ENCODE measurements at places on chromosomes 1 and 21.

GRCh38 chr1:81850031-81850430 lies 49.3 kb downstream of the ADGRL2 start:
- no peak for DNase-seq

DNA sequence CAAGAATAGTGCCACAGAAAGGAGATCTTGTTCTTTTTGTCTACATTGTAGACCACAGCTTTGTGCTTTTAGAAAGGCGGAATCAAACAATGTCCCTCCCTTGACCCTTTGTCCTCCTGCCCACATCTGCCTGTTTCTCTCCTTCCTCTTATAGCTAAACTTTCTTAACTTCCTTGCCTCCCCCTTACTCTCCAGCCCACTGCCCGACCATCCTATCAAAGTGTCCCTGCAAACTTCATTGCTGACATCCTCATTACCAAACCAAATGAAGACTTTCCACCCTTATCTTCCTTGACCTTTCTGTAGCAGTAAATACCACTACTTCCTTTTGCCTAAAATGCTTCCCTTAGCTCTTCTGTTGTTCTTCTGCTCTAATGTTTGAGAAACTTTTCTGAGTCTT lies 5.0 kb downstream of the SELP start:
- no peak for DNase-seq

DNA sequence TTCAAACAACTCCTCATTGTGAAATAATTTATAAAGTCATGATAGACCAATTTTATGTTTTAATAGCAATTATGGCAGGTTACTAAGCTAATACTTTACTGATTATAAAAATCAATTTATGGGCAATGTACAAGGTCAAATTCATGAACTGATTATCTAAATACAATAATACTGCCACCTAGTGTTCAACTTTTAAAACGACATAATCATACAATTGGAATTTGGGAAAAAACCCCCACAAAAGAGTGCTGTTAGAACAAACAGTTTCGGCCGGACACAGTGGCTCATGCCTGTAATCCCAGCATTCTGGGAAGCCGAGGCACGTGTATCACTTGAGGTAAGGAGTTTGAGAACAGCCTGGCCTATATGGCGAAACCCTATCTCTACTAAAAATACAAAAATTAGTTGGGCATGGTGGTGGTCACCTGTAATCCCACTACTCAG lies 14.0 kb downstream of the GTF2B start:
- DNase-seq, result no peak

- DNase-seq, result no peak
These were observed 102.0 kb upstream of the C1orf174 start for GRCh38 chr1:4002061-4002521.

DNA sequence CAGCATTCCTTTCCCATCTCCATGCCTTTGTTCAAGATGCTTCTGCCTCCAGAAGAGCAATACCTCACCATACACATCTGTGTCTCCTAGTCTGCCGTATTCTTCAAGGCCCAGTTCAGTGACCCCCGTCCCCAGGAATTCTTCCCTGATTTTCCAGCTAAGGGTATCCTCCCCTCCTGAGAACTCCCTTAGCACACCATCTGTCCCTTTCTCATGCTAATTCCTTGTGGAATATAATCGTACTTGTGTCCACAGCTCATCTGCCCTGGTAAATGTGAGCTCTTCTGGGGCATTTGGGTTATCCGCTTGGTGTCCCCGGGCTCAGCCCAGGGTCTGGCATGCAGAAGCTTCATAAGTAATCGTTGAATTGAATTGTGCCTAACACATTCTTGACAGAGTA lies 40.9 kb downstream of the BEND5 start:
- DNase-seq, result no peak

DNA sequence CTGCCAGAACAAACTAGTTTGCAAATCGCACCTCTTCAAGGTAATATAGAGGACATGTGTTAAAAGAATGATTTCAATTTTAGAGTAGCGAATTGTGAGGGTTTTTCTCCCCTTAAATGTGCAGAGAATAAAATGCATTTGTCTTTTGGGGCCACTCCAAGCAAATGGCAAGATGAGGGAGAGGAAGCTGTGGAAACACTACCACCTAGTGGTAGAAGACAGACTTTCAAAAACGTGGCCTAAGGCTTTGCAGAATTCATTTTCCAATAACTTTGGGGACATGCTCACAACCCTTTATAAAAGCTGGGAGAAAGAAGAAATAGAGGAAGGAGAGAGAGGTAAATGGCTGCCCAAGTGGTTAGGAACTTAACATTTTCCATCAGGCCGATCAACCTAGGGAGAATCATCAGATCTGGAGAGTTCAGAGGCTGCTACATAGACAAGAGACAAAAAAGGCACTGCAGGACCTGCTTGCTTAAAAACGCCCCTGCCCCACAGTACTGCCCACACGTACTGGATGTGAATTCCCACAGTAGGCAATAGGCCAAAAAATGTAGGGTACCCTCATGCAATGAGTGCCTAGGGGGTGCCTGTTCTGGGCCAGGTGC lies 15.7 kb upstream of the RCAN1 start:
- no peak for DNase-seq

DNA sequence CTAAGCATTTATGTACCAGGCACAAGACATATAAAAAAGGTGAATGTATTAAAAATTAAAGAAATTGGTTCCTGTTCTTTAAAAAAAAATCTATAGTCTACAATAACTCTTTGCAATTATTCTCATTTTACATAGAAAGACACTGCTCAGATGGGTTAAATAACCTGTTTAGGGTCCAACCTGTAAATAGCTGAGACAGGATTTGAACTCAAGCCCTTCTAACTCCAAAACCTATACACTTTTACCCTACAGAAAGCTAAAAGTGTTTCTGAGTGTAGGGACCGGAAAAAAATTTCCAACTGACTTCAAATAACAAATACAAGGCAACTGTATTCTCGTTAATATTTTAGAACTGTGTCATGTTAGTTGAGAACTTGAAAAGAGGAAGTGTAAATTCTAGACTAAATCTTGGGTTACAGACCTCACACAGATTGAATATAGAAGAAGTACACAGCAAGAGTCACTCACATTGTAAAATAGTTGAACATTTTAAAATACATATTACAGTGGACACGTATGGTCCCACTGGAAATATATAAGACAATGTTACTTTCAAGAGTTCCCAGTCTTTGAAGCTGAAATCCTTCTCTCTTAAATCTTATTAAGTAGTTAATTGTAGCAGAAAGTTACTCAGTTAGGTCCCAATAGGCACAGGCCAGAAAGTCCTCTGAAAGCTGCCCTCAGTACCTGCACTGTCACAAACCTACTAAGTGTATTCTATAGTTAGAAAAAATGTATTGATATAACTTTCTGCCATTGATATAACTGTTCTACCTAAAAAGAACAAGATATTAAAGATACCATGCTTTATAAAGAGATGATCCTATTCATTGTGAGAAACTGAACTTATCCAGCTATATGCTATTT lies 7.3 kb downstream of the EDEM3 start:
- DNase-seq, result no peak

GRCh38 chr1:115746021-115746690 lies 22.4 kb downstream of the CASQ2 start:
- DNase-seq, result no peak

DNA sequence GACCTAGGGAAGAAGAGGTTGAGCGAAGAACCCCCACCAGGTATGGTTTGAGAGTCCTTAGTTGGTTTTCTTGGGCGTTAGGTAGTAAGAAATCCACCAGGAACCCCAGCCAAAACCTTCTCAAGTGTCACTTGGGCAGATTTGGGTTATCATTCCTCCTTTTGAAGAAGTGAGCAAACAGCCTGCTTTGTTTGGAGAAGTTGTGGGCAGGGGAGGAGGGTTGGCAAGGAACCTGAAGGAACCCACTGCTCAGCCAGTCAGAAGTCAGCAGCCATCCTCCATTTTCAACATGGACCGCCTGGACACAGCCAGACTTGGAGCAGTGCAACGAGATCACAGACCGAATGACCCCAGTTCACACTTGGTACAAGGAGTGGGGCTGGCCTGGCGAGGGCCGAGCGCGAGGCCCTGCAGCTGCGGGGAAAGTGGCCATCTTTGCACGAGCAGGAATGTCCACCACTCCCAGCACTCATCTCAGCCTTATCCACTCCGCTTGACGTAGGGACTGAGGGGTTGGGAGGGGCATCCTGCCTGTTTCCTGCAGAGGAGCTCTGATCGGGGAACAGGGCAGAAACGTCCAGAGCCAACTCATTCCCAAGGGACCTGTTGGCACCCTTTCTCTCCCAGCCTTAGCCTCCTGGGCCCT lies 7.2 kb downstream of the ADPRS start:
- DNase-seq, result no peak

- DNase-seq, result no peak
These were observed 63.3 kb downstream of the TNR start for GRCh38 chr1:175679981-175680652.

DNA sequence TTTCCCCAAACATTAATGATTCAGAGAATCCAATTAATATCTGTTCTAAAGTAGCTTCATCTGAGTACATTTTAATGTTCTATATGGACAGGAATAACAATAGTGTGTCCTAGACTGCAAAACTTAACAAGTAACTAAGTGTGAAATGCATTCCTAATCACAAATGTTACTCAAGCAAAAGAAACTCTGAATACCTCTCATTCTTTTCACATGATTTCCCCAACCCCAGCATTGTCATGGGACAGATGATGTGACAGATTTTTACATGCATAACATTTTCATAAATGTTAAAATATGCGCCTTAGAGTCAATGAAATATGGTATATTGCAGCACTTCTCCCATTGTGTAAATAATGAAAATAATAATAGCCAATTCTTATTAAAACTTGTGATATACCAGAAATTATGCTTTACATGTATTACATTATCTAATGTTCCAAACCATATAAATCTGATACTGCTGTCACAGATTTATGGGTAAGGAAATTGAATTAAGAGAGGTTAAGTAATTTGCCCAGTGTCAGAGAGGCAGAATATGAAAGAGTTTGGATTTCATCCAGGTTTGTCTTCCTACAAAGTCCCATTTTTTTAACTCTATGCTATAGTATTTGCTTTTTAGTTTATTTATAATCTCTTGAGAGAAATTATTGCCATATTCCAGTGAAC lies 269.4 kb downstream of the LRRC7 start:
- DNase-seq, result no peak

GRCh38 chr1:118250232-118250631 lies 65.2 kb upstream of the SPAG17 start:
- no peak for DNase-seq

DNA sequence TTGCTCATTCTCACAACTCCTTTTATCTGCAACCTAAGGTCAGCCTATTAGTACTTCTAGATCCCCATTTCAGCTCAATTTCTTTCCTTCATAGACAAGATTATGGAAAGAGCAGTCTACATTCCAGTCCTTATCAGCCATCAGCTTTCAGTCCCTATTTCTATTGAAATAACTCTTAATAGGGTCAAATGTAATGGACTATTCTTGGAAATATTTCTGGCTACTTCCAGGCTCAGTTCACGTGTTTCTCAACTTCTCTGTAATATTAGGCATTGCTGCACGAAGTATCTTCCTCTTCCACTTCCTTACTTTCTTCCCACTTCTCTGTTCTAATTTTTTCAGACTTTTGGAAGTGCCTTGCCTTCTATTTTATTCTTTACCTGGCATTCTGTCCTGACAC lies 232.9 kb upstream of the USP25 start:
- DNase-seq, result no peak

GRCh38 chr1:215889871-215890270 lies 322.8 kb downstream of the KCTD3 start:
- no peak for DNase-seq

DNA sequence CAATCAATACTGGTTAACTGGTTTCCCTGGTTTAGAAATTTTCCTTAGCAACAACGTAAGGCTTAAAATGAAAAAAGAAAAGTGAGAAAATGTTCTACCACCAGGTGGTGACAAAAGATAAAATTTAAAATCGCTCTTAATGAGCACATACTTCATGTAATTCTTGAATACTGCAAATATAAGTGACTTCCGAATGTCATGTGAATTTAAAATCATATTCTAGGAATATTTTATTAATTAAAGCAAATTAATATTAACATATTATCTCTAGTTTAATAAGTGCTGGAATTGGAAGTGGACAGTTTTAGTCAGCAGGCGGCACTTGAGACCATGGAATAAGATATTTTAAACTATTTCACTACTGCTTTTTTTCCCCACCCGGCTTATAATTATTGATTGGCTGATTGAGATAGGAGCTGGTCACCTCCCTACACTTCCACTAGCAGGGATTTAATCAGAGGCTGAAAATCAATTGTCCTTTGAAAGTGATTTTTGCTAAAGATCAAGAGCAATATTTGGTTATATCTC lies 5.0 kb upstream of the ADAMTS1 start:
- no peak for DNase-seq

DNA sequence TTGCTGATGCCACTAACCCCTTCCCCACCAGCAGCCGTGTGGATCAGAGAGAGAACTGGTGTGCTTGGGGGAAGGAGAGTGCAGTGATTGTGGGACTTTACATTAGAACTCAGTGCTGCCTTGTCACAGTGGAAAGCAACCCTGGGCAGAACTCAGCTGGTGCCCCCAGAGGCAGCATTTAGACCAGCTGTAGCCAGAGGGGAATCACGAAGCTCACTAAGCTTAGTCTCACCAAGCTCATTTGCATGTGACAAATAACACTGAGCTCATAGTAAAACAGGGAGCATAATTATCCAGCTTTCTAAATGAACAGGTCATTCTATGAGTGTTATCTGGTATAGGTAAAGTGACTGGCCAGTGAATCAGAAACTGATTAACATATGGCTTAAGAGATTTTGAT lies 9.8 kb upstream of the SMAP2 start:
- no peak for DNase-seq

GRCh38 chr1:201397675-201398074 lies 1.4 kb downstream of the LAD1 start:
- DNase-seq, result no peak

GRCh38 chr1:84365225-84366221 lies 32.8 kb upstream of the DNASE2B start:
- no peak for DNase-seq

GRCh38 chr21:39379986-39380891 lies 31.4 kb upstream of the HMGN1 start:
- peak; percentile 77 for DNase-seq

GRCh38 chr1:67795179-67795912 lies 37.9 kb downstream of the GNG12 start:
- DNase-seq, result no peak

DNA sequence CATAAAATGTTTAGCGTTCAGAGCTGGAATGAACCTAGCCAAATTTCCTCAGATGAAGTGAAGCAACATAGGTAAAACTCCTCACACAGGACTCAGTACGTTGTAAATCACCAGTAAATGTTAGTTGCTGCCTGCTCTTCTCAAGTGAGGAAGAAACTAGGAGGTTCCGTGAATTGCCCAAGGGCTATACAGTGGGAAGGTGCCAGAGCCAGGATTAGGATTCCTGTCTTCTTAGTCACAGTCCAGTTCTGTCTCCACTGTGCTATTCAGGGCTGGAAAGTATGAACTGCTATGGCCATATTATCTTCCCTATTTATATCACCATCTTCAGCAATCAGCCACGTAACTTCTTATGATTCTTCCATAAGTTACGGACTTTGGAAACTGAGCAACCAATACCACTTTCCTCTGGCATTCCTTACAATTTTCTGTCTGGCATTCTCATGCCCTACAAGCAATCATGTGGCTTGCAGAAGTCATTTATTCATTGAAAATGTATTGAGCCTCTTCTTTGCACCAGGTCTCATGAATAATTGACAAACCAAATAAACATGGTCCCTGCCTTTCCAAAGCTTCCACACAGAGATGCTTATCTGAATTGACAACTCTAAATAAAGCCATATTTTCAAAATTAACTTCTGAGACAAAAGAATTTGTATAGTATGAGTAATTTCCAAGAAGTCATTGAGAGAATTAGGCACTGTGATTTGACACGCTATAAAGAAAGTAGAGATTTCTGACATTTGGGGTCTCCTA lies 271.6 kb upstream of the SGIP1 start:
- no peak for DNase-seq

- no peak for DNase-seq
These were observed 208.1 kb upstream of the MAP1LC3C start for GRCh38 chr1:242206994-242207393.

Data from stimulated activated CD8-positive, alpha-beta memory T cell treated with anti-CD3 and anti-CD28 coated beads, Interleukin-2, amount 100 ng/mL, for 1 hour (primary cell).